ENCODE measurements at places on chromosomes 12 and 14.

DNA sequence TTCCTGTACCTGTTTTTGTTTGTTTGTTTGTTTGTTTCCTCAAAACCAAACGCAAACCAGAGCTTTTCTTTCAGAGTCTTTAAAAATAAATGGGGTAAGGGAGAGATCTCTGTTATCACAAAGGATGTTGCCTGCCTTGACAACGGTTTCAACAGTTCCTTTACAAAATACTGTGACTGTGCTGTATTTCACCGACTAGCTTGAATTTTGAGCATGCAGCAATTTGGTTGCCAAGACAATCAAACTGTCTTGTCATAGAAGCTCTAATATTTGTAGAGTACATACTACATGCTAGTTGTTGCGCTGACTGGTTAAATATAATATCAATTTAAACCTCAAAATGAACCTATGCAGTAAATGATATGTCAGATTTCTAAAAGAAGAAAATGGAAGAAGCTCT is 22.4 kb upstream of the TCP11L2 start:
- no peak for DNase-seq

DNA sequence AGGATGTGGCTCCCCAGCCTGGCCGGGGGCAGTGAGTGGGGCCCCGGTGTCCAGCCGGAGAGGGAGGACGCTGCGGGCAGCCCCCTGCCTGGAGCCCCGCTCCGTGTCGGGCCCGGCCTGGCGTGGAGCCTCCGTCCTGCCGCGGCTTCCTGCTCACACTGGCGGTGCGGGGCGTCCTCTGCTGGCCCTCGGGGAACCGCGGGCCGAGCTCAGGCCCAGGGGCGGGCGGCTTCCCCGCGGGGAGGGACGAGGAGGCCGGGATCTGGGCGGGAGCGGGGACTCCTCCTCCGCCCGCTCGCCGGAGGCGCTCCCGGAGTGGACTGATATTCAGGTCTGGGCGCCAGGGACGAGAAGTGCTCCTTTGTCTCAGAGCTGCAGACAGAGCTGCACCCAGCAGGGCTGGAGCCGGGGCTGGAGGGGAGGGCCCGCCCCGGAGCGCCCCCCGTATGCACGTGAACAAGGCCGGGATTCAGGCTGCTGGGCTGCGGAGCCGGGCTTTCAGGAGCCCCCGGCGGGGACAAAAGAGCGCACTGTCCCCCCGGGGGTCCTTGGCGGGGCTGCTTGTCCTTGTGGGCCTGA is 2.2 kb downstream of the MMP17 start:
- peak; percentile 88 for DNase-seq

GRCh38 chr12:11884116-11884515 is 186.6 kb upstream of the BCL2L14 start:
- no peak for DNase-seq

GRCh38 chr12:85720308-85721033 is 115.7 kb downstream of the RASSF9 start:
- DNase-seq: no peak

- DNase-seq: no peak
Measured at GRCh38 chr12:77025782-77026314, 39.5 kb downstream of the E2F7 start.

DNA sequence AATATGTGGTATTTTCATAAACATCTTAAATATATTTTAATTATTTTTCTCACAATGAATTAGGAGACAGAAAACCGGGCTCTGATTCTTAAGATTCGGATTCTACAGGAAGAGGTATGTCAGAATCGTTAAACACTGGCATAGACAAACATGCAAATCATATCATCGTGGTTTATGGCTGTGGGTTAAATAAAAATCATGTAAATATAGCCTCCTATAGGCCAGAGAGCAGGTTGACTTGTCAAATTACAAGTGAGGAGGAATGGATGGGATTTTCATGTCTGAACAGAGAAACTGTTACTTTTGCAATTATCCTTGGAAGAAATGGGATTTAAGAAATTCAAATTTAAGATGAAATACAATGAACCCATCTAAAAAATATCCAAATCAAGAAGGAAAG is 74.9 kb upstream of the BCAT1 start:
- no peak for DNase-seq

DNA sequence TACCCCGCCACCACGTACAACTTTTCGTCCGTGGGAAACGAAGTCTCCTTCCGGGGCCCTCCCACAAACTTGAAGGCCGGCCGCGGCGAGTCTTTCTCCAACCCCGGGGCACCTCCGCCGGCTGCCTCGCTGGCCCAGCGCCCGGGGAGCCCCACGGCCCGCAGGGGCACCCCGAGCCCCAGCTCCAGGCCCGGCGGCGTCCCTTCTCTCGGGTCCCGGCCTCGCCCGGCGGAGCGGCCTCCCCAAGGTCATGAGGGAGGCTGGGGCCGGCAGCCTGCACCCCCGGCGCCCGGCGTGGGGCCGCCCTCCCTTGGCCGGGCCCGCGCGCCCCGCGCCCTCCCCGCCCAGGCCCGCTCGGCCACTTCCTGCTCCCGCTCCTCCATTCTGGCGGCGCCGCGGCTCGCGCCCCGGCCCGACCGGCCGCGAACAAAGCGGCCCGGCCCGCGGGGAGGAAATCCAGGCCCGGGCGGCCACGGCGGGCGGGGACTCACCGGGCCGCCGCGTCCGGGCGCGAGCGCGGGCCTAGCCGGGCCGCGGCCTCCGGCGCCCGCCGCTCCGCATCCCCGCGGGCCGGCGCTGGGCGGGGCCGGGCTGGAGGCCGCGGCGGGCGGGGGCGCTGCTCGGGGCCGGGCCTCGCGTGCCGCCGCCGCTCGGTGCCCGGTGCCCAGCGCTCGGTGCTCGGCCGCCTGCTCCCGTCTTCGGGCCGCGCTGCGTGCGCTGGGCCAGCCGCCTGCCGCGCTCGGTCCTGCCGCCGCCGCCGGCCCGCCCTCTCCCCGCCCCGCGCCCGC is at the start of gene AKT1:
AKT1 (minus strand) TSS at position 756 of the 788 bp plus-strand sequence. CDS start 3,105 bp downstream, outside the sequence.
- peak; percentile 29 for DNase-seq

- no peak for DNase-seq
Measured at GRCh38 chr14:52907949-52908348, 42.9 kb downstream of the FERMT2 start.

GRCh38 chr14:90796329-90796728 is 19.9 kb downstream of the TTC7B start:
- DNase-seq: no peak

- DNase-seq: peak; percentile 95
Measured at GRCh38 chr14:70600382-70601157, at the start of gene MED6. Gene MED6, minus strand, starts transcription at chr14:70600655. Its CDS starts 18 bp downstream, at chr14:70600637.

DNA sequence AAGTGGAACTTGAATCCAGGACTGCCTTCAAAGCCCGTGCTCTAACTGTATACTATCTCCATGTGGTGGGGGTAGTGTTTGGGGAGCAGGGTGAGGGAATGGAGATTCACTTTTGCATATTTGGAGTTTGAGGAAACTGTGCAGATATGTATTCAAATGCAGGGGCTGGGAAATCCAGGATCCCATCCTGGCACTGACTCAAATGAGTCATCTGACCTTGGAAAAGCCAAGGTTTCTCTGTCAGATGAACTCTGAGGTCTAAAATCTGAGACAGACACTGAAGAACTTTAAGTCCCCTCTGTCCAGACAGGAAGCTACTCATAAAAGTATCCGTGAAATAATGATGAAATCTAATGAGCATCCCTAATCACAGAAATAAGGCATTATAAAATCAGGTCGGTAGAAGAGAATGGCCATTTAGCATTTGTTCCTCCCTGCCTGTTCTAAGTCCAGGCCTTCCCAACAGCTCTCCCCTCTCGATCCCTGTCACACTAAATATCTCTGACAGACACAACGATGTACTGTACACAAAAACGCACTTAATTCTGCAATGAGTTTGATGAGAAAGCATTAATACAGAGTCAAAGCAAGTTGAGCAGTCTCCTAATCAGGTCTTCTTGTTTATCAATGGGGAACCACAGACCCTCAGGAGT is 14.4 kb downstream of the NIN start:
- DNase-seq: peak; percentile 49

GRCh38 chr12:20474443-20474842 is 106.1 kb downstream of the PDE3A start:
- peak; percentile 38 for DNase-seq

DNA sequence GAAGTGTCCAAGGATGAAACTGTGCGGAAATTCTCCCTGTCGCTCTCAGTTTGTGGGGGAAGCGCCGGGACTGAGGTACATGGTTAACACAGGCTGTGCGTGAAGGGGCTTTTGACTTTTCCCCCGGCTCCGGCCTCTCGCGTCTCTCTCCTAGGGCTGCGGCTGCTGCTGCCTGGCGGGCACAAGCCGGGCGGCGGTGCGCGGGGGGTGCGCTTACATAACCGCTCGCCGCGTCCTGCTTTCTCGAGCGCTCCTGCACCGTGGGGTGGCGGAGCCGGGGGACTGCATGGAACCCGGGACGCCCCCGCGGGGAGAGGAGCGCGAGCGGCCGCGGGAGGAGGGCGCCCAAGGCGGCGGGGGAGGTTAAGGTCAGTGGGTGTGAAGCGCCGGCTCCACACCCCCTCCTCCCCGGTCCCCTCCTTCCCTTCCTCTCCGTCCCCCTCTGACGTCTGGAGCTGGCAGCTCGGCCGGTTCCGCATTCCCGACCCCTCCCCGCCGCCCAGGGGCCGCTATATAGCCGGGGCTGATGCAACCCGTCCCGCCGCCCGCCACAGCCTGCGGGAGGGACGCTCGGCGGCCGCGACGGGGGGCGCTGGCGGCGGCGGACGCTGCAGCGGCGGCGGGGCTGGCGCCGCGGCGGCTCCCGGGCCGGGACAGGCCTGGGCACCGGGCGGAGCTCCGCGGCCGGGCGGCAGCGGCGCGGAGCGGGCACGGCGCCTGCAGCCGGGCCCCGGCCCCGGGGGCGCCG is at the start of gene JDP2:
JDP2 (plus strand) TSS at position 541 of the 748 bp plus-strand sequence. CDS start 9,899 bp downstream, outside the sequence.
- DNase-seq: peak; percentile 72

DNA sequence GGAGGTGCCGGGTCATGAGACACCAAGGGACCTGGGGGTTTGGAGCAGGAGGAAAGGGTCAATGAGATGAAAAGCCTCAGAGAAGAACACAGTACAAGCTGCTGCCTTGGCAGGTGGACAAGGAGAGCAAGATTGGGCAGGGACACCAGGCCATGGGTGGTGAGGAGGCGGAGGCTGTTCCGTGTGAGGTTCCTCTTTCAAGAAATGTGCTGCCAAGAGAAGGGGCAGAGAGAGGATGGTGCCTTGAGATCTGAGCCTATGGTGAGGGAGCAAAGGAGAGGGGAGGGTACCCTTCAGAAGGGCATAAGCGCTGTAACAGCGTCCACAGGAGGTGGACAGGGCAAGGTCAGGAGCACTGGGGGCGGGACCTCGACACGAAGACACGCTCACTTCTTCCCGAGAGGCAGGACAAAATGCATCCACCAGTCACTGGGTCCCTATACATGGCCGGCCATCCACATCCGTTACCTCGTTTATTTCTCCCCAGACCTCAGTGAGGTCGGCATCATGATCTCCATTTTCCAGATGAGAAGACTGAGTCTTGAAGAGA is 100.2 kb downstream of the B4GALNT3 start:
- DNase-seq: no peak

DNA sequence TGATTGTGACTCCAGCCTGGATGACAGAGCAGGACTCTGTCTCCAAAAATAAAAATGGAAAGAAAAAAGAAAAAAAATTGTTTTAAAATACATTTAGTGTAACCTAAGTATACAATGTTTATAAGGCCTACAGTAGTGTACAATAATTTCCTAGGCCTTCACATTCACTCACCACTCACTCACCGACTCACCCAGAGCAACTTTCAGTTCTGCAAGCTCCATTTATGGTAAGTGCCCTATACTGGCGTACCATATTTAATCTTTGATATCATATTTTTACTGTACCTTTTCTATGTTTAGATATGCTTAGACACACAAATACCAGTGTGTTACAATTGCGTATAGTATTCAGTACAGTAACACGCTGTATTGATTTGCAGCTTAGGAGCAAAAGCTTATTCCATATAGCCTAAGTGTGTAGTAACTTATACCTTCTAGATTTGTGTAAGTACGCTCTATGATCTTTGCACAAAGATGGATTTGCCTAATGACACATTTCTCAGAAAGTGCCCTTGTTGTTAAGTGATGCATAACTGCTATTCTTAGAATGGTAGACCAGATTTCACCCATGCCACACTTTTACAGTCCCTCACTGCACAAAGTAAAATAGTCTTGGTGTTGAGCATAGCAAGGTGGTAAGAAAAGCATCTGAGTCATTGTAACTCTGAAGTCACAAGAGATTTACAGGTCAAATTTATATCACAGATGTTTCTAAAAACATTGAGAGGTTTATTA is 151.9 kb downstream of the LRRK2 start:
- DNase-seq: no peak

DNA sequence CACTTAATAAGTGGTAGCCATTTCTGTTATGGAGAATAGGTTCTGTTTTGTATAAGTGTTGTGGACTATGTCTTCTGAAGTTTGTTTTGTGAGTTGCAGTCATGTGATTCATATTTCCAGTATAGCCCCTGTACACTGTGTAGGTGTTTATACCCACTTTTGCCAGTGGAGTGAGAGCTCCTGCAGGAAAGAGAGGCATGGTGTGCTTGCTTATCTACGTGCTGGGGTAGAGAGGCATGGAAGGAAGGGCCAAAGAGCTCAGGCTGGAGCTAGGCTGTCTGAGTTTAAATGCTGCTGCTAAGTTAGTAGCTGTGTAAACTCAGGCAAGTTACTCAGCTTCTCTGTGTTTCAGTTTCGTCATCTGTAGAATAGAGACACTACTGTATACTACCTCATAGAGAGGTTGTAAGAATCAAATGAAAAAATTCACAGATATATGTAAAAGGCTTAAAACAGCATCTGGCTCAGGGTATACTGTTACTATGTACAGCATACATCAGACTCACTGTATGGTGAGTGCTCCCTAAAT is 88.2 kb upstream of the SLC38A2 start:
- no peak for DNase-seq

GRCh38 chr14:51869411-51870100 is 9.1 kb downstream of the GNG2 start:
- no peak for DNase-seq

DNA sequence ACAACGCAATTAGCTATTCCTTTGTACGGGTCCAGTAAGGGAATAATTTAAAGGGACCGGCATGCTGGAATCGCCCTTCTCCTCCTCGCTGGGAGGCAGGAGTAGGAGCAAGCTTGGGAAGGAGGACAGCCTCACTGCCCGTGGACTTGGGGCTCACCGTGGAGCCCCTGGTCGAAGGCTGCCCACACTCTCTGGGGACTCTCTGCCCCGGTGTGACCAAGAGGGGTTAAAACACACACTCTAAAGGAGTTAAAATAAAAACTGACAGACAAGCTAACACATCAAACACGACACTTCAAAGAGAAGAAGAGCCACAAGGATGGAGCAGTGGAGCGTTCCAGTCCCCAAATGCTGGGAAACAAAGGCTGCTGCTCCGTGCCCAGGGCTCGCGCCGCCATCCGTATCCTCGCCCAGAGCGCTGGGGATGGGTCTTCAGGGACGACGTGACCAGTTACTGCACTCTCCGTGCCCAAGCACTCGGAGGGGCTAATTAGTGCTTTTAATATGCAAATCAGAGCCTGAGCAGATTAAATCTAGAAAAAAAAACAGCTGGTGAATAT is 123.3 kb downstream of the PAPOLA start:
- no peak for DNase-seq

All from iris pigment epithelial cell (primary cell).